Ovary (tissue), 10 donors: ENCODE measurements at places on chromosomes 3 and 15. TPM values are rescaled to one million over a fixed set of nuclear protein-coding genes. Genes with fewer than 3 reads are reported as not detected.

Gene TLR9
- total RNA-seq, result not detected

Gene HYAL1
- 9.3 TPM for total RNA-seq

Gene FBXW12
- not detected for total RNA-seq

Gene OR5H15
- total RNA-seq, result not detected

Gene SAXO2
- 3.8 TPM for total RNA-seq

Gene BSN
- 2.2 TPM for total RNA-seq

Gene PBRM1
- 68.5 TPM for total RNA-seq

GRCh38 chr3:18526667-18527066 lies 101.5 kb upstream of the SATB1 start:
- DNase-seq, result no peak

DNA sequence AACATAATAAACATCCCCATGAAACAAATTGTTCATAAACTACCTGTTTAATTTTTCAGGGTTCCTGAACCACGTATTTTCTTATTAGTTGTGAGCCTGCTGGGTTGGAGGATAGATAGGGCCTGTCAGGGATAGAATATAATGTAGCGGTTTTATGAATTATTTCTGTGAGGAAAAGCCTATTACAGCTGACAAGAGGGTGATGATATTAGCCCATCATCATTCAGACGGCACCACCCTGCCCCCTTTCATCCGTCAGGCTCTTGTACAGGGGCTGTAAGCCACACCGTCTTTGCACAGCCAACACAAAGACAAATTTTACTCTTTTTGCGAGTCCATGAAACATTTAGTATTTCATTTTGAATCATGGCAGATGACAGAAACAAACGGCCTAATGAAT lies 335.3 kb upstream of the TMCO5A start:
- DNase-seq, result no peak

DNA sequence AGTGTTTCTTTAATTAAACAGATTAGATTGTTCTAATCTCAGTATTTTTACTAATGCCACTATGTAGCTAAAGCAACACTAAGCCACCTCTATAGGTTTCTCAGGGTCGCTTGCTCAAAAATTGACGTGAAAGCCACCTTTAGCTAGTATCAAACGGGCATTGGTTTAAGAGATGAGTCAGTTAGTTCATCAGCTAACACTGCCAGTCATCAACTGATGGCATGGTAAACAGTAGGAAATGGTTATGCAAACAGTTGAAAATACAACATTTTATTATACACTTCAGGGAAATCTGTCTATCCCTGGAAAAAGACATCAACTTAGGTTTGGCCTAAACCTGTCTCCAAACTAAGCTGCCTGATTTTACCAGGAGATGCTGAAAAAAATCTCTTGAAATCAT lies 582.3 kb upstream of the NAALADL2 start:
- DNase-seq, result no peak

GRCh38 chr15:75163150-75163564 lies 38.5 kb upstream of the C15orf39 start:
- DNase-seq, result no peak

- no peak for DNase-seq
Observed at GRCh38 chr3:78660957-78661356, 1106.8 kb downstream of the ROBO1 start.

- no peak for DNase-seq
Observed at GRCh38 chr3:192171213-192171612, 556.1 kb downstream of the FGF12 start.

GRCh38 chr3:150391161-150391560 lies 16.9 kb upstream of the TSC22D2 start:
- no peak for DNase-seq

DNA sequence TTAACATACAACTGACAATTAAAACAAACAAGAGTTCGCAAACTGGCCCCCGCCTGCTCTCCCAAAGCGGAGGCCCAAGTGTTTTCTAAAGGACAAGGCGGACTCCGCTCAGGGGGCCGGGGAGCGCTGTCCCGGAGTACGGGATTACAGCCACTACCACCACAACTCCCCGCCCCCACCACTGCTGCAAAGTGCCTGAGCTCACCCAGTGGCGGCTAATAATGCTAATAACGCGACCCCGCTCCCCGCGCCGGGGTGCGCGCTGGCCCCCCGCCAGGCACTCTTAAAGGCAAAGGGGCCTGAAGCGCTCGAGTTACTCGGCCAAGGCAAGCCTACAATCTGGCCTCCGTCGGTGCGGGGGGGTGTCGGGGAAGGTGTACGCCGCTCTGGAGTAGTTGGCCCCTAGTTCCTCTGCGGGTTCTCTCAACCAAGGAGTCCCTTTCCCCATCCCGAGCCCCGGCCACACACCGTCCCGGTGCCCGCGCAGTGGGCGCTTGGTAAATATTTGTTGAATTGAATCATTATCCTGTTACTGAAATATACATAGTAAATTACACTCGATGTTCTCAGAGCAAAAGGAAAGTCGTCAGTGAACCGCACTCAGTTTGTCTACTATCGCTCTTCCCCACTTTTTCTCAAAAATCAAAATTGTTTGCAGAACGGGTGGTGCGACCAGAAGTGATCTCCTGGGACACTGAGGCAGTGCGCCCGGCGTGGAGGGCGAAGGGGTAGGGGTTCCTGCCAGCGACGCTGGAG lies 827 bp downstream of the WNT5A start:
- DNase-seq, result peak; percentile 88

- no peak for DNase-seq
Observed at GRCh38 chr3:170623524-170623923, 37.6 kb upstream of the SLC7A14 start.

DNA sequence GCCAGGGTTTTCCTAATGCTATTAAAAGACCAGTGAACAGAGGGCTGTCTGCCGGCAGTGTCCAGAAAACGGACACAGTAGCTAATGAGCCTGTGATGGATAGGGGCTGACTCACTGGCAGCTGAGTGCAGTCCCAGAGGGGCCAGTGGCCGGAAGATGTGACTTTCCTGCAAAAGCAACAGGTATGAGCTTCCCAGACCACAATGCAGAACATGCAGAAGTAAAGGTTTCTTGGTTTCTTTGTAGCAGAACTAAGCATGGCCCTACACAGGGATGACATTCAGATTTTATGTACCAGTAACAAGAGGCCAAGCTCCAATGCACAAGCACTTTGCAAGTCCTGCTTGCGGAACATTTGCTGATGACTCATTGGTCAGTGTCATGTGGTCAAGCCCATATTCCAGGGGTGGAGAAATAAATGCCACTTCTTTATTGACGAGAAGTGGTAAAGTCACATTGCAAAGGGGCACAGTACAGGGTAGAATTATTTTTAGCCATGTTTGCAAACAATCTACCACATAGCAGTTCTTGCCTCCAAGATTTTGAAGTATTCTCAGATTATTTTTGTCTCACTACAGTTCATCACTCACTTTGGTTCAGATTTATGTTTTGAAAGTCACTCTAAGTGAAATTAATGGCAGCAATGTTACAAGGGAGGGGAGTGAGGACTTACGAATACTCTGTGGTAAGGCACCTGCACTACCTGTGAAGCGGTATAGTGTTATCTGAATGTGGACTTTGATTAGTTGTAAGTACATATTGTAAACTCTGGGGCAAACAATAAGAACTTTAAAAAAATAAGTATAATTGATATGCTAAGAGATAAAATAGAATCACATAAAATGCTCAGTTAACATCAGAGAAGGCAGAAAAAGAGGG lies 263.3 kb downstream of the ABHD5 start:
- no peak for DNase-seq

DNA sequence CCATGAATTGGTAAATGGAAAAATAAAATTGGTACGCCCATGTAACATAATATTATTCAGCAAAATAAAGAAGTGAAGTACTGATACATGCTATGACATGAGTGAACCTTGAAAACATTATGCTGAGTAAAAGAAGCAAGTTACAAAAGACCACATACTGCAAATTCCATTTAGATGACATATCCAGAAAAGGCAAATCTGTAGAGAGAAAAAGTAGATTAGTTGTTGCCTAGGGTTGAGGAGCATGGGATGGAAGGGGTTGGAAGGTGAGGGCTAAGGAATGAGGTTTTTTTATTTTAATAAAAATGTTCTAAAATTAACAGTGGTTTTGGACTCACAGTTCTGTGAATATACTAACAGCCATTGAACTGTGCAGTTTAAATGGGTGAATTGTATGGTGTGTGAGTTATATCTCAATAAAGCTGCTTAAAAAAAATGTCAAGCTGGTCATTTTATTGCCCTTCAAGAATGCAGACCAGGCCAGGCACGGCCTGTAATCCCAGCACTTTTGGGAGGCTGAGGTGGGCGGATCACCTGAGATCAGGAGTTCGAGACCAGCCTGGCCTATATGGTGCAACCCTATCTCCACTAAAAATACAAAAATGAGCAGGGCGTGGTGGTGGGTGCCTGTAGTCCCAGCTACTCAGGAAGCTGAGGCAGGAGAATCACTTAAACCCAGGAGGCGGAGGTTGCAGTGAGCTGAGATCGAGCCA lies 8.1 kb upstream of the DLG1 start:
- no peak for DNase-seq

DNA sequence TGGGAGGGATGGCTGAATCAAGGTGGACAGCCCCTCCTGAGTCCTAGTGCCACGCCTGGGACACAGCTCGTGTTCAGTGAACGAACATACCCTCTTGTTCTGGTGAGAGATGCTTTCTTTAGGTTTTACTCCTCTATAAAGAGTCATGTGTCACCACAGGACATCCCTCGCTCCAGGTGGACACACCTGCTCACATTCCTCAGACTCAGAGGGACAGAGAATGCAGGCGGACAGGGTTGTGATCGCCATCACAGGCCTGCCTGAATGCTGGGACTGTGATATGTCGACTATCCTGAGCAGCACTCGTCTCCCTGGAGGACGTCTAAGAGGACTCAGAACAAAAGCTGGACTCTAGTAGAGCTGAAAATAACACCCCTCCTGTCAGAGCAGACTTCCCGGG lies 96.4 kb upstream of the SNRPA1 start:
- DNase-seq, result no peak

GRCh38 chr3:188053036-188053340 lies 101.0 kb upstream of the LPP start:
- no peak for DNase-seq
